Ecto neural progenitor cell (in vitro differentiated cells): ENCODE measurements at places on chromosomes 4 and X.

DNA sequence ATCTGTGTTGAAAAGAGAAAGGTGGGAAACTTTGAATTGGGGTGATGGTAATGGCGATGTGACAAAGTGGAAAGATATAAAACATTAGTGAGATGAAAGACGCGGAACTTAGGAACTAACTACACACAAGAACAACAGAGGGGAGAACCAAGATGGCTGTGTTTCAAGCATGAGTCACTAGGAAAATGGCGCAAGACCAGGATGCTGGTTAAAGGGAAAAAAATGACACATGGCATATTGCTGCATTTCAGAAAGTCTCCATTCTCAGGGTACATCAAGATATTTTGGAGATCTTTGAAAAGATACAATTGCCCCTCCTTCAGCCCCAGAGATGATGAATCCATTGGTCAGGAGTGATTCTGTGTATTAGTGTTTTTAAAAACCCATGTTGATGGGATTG, 164.4 kb downstream of the FBXO8 start:
- no peak for DNase-seq

GRCh38 chr4:159382856-159383561, 280.1 kb downstream of the RAPGEF2 start:
- DNase-seq: no peak

DNA sequence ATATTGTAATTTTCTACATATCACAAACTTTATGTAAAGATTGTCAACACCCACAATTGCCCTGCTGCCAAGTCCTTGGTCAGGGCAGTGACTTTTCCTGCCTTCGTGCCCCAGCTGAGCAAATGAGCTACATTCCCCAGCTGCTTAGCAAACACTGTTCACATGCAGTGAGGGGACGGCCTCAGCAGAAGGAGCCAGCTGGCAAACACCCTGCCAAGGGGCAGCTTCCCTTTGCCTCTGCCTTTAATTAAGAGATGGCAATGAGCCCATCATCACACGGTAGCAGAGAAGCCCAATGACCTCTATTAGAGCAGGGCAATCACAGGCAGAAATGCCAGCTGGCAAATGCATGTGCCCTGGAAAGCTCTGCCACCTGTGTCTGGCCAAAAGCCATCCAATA, 253.4 kb downstream of the EPHA5 start:
- DNase-seq: no peak

DNA sequence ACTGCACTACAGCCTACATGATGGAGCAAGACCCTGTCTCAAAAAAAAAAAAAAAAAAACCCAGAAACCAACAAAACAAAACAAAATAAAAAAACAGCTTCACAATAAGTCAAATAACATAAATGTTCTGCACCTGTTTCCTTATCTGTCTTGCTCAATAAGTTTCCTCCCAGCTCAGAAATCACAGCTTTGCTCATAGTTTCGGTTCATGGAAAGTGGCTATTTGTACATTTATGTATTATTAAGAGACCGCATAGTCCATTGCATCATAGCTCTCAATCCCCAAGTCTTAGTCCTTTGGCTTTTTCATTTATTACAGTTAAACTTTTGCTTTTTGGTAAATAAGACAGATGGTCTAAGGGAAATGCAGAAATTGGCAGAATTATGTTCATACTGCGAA, 24.4 kb upstream of the CFAP299 start:
- DNase-seq: no peak

DNA sequence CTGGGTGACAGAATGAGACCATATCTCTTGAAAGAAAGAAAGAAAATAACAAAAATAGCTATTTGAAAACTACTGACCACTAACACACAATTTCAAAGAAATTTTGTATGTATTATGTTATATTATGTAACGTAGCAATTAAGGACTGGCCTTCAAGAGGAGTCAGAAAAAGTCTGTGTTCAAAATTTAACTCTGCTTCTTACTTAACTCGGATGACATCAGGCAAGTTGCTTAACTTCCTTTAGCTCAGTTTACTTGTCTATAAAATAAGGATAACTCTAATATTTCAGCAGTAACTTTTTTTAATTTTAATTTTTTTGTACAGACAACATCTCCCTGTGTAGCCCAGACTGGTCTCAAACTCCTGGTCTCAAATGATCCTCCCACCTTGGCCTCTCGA, 14.6 kb upstream of the PRSS12 start:
- no peak for DNase-seq
